D341Med (cell line): ENCODE measurements at places on chromosomes 12 and 14.

GRCh38 chr12:128088926-128089325 is 178.0 kb upstream of the TMEM132C start:
- DNase-seq = no peak

DNA sequence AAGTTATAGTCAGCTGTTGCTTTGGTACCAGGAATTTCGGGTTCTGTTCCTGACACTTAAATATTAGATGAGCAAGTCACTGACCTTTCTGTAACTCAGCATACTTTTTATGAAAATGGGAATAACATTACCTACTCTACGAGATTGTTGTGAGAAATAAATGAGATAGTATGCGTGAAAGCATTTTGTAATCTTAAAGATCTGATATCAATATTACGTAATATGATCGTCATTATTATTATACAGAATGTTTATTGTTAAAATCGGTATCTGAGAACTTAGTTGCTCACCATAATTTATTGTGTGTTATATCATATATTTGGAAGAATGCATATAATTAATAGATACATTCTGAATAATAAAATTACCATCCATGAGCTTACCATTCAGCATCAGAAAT is 6.1 kb upstream of the NECAP1 start:
- DNase-seq = no peak

GRCh38 chr14:99191395-99192027 is 80.5 kb downstream of the BCL11B start:
- no peak for DNase-seq

DNA sequence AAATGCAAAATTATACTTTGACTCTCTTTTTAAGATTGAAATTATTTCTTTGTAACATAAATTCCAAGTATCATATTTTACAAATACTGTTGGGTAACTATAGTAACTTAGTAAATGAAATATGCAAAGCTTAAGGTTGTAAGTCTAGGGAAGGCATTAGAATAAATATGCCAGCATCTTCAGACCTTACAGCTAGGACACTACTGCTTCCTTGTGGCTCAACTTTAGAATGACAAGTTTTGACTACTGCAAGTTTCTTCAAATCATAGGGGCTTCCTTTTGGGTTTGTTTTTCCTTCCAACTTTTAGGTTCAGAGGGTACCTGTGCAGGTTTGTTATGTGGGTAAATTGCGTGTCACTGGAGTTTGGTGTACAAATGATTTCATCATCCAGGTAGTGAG is 17.7 kb upstream of the ANP32D start:
- peak; percentile 40 for DNase-seq

- peak; percentile 74 for DNase-seq
These were observed 76.8 kb downstream of the PDE6H start for GRCh38 chr12:15049461-15050153.
